ENCODE measurements at places on chromosomes 1 and 21. TPM values are rescaled to one million over a fixed set of nuclear protein-coding genes. Genes with fewer than 3 reads are reported as not detected.

Gene IFI44
- polyA plus RNA-seq: 14.3 TPM

Gene CELA3A
- not detected for polyA plus RNA-seq

Gene MARK1
- 11.5 TPM for polyA plus RNA-seq

Gene PROX1
- 7.4 TPM for polyA plus RNA-seq

Gene ATP1A4
- polyA plus RNA-seq: 0.26 TPM

Gene NMNAT2
- 2.8 TPM for polyA plus RNA-seq

Gene NBPF10
- 3.6 TPM for polyA plus RNA-seq

Gene SHISAL2A
- polyA plus RNA-seq: 2.7 TPM

Gene SPATA1
- 4.0 TPM for polyA plus RNA-seq

Gene TEX38
- polyA plus RNA-seq: 0.17 TPM

Gene FAF1
- 52.6 TPM for polyA plus RNA-seq

Gene PLA2G2F
- 0.44 TPM for polyA plus RNA-seq

Gene TRIM17
- polyA plus RNA-seq: 14.4 TPM

- no peak for DNase-seq
Measured at GRCh38 chr1:173297798-173298391, 90.8 kb upstream of the TNFSF4 start.

GRCh38 chr1:47724432-47724999 lies 272.7 kb downstream of the TRABD2B start:
- no peak for DNase-seq

DNA sequence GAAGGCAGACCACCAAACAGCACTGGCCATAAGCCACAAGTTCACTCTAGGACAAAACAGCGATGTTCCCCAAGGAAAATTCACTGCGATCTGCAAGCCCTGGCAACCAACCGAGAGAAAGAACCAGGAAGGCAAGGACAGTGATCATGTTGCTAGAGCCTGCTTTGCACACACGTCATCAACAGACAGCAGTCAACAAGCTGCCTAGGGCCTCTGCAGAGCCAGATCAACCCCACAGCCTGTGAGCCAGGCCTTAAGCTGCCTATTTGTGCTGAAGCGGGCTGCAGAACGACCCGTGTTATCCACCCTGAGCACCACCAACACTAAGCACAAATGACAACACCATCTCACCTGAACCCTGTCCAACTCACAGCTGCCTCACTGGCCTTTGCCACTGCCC lies 6.2 kb upstream of the YRDC start:
- DNase-seq: no peak

DNA sequence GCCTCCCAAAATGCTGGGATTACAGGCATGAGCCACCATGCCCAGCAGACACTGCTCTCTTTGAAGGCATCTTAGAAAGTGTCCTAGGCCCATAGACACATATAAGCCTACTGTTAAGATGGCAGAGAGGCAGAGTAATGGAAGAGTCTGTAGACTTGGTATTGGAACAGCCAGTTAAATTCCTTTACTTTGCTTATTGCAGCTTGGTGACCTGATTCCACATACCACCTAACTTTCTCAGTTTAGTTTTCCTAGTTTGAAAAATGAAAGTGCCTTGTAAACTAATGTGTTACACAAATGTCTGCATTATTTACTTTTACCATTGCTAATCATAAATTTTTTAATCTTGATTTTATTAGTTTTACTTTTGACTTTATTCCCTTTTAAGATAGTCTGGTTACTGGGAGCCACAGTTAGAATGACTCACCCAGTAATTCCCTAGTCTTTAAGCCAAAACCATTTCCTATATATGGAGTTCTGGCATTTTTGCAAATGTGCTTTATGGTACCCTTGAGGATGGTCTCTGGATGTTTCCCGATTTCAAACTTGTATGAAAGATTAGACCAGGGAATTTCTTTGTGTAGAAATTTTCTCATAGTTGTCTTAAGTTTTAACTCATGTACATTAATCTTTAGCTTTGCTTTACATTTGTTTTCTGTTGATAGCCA lies 6.4 kb downstream of the SMAP2 start:
- DNase-seq: peak; percentile 45

- DNase-seq: no peak
Measured at GRCh38 chr1:94245747-94246438, 8.5 kb upstream of the ARHGAP29 start.

DNA sequence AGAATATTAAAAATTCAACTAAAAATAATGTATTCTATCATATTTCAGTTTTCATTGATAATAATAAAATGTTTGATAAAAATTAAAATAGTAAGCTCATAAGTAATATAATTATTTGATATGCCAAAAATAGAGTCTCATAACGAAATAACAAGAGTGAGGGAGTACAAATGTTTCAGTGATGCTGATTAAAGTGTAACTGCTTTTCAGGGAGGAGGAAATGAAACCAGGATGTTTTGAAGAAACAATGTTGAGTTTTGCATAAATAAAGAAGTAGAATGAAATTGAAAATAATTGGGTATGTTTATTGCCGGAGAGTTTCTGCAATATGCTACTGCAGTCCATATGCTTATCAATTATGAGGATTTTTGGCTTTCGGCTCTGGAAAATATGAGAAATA lies 1159.8 kb upstream of the ADGRL2 start:
- DNase-seq: no peak

- DNase-seq: no peak
Measured at GRCh38 chr1:231638647-231639046, 12.1 kb downstream of the DISC1 start.

DNA sequence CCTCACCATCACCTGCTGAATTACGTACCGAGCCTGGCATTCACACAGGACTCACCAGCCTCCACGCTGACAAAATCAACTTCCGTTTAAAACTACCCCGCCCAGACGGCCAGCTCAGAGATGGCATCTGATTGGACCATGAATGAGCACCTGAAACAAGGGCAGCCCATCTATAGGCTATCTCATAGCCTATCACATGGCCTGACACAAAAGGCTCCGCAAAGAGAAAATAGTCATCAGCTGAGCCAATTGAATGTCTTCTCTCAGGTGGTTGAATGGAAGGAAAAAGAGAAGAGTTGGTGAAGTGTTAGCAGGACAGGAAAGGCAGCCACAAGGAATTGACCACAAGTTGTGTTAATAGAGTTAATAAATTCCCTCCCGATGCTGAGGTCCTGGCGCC lies 50.6 kb upstream of the ZC3H12A start:
- no peak for DNase-seq

- no peak for DNase-seq
Measured at GRCh38 chr1:116386042-116386441, 13.0 kb downstream of the ATP1A1 start.

- DNase-seq: no peak
Measured at GRCh38 chr1:216779686-216780085, 56.5 kb upstream of the ESRRG start.

DNA sequence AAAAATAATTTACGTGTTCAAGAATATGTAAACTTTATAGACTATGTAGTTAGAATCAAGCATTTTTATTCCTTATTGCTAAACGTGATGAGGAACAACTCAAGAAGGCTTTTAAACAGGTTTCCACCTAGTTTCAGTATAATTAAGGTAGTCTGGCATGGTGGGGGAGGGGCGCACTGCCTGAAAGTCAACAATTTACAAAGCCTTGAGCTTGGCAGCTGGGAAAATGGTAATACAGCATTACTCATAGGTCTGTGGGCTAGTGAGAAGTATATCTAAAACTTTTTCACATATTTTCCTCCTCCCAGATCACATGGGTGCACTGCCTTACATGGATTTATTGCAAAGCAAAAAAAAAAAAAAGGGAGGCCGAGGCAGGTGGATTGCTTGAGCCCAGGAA lies 75.2 kb downstream of the EVI5 start:
- no peak for DNase-seq

GRCh38 chr1:42936309-42937078 lies 22.2 kb downstream of the SLC2A1 start:
- DNase-seq: no peak

GRCh38 chr1:19206947-19207346 lies 3.1 kb downstream of the UBR4 start:
- DNase-seq: no peak

- no peak for DNase-seq
Measured at GRCh38 chr1:20147846-20148570, 8.9 kb downstream of the PLA2G2F start.

DNA sequence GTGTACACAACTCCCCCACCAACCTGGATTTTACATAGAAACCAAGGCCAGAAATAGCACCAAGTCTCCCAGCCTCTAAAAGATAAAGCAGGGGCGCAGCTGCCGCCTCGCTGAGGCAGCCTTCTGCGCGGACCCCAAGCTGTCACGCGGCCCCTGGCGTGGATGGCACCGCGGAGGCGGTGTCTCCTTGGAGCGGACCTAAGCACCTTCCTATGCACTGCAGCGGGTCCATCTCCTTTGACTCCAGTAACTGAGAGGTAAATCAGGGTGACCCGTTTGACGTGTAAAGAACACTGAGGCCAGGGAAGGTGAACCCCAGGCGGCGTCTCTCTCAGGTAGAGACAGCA lies 17.0 kb downstream of the ZNF697 start:
- no peak for DNase-seq

DNA sequence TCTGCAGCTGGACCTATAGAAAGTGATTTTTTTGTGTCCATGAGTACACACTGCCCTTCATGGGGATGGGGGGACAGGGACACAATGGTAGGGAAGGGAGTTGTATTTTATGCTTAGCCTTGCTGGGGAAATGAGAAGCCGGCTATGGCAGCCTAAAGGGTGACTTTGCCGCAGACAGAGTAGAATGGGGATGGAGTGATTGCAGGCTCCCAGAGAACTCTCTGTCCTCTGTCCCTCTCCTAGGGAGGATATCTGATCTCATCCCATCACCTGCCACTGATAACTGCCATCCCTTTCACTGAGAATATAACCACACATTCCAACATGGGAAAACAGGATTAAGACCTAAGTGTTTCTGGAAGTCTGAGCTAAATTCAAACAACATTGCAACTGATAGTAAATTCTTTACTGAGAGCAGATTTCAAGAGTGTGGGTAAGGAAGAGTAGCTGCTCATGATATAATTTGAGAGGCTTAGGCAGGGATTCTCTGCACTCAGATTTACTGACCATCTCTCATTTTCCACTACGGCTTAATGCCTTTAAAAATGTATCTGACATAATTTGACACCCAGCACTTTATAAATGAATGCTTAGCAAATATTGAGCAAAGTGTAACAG lies 13.9 kb downstream of the SH2D1B start:
- no peak for DNase-seq

DNA sequence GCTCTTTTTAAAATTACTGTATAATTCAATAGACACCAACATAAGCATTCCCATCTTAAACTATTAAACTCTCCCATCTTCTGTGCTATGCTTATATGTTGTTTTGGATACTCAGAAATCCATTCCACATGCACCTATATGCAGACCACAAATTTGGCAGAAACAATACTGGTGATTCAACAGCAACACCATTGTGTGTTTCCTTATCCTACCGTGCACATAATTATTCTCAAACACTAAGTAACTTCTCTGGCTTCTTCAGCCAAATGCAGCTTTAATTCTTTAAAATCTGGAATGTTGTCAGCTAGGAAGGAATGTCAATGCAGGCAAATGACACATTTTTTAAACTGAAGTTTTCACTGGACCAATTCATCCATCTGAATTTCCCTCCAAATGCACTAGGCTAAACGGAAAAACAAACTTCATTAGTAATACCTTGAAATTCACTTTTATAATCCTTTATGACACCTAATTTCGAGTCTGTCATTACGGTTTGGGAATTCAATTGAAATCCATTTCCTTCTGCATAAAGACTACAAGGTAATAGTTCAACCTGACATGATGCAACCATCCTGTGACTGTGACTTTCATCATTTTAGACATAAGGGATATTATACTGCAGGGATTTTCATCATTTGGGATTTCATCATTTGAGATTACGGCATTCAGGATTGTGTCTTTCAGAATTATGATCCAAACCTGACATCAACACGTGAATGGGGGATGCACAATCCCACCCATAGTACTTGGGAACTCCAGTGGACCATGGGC lies 308.5 kb downstream of the LTN1 start:
- no peak for DNase-seq

- DNase-seq: no peak
Measured at GRCh38 chr1:7845761-7846160, 7.1 kb downstream of the UTS2 start.

- DNase-seq: no peak
Measured at GRCh38 chr1:171457412-171457811, 27.9 kb upstream of the PRRC2C start.

GRCh38 chr1:186494832-186495271 lies 33.9 kb upstream of the PDC start:
- DNase-seq: no peak

DNA sequence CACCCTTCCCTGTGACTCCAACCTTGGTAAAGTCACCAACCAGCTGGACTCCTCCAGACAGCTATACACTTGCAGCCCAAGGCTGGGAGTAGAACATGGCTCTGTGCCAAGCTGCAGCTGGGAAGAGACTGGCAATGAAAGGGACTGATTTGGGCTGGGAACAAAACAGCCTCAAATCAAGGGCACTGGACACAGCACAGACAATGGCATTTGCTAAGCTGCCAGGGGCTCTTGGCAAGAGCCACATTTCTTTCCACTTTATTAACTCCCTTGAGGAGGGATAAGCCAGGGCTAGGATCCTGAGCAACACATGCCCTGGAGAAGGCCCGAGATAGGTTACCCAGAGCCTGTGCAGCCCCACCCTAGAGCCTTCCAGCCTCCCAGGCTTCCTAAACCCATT lies 12.0 kb downstream of the SYT11 start:
- DNase-seq: no peak

DNA sequence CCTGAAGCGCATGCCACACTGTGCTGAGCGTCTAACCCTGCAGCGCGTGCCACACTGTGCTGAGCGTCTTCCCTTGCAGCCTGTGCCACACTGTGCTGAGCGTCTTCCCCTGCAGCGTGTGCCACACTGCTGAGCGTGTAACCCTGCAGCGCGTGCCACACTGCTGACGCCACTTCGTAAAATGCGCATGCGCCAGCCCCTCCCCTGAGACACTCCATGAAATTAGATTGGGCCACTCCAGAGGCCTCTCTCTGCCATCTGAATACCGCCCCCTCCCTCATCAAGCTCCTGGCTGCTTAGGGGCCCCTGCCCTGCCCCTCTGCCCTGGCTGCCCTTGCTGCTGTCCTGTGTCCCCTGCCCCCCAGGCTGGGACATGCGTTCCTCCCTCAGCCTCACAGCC lies 84.8 kb downstream of the POFUT2 start:
- no peak for DNase-seq
